Smooth muscle cell of trachea (primary cell): ENCODE measurements at places on chromosomes 6 and 20. TPM values are rescaled to one million over a fixed set of nuclear protein-coding genes. Genes with fewer than 3 reads are reported as not detected.

The EEF1A2 gene
- total RNA-seq = 0.87 and 8.6 TPM in 2 replicates

The RNF182 gene
- total RNA-seq = 2.3 and 3.8 TPM in 2 replicates

The C6orf15 gene
- not detected in 2 replicates for total RNA-seq

The GZF1 gene
- total RNA-seq = 13.2 and 21.0 TPM in 2 replicates

The PNLDC1 gene
- not detected in 2 replicates for total RNA-seq
